Hepatocyte (in vitro differentiated cells): ENCODE measurements at places on chromosomes 6 and 20. TPM values are rescaled to one million over a fixed set of nuclear protein-coding genes. Genes with fewer than 3 reads are reported as not detected.

NKAPL gene
- 0.17 TPM in 1 of 2 replicates, not detected in the other for total RNA-seq

ELOVL2 gene
- total RNA-seq, result 20.8 and 24.8 TPM in 2 replicates

GPR31 gene
- total RNA-seq, result not detected in 2 replicates

FAM209B gene
- total RNA-seq, result not detected in 2 replicates

KCNQ2 gene
- total RNA-seq, result 2.9 and 3.5 TPM in 2 replicates

AVP gene
- total RNA-seq, result 0.67 TPM in 1 of 2 replicates, not detected in the other

GRCh38 chr6:137405806-137406205 lies 88.4 kb downstream of the OLIG3 start:
- H3K4me3 ChIP-seq, result no peak overlapping the region
- H3K27me3 ChIP-seq, result no peaks in the 10 kb centered on the region
- no peak for DNase-seq
- H3K4me1 ChIP-seq, result no peaks in the 10 kb centered on the region
- no peaks in the 10 kb centered on the region for H3K36me3 ChIP-seq
- no peak overlapping the region for H3K27ac ChIP-seq

DNA sequence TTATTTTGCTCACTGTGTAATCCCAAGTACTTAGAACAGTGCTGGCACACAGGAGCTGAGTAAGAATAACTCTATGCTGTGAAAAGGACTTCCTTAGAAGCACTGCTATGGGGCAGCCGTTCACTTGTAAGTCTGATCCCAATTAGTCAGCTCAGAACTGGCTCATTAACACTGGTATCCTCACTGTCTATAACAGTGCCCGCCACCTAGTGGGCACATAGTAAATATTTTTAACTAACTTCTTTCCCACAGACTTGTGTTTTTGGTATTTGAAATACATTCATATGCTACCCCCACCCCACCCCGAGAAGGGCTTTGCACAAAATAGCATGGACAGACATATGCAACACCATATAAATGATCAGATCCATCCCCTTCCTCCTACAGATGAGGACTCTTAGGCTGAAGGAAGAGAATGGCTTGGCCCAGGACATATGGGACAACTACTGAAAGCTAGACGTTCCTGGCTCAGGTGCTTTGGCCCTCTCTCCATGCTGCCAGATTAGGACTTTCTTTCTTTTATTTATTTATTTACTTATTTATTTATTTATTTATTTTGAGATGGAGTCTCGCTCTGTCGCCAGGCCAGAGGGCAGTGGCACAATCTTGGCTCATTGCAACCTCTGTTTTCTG lies 47.1 kb downstream of the DST start:
- no peaks in the 10 kb centered on the region for H3K36me3 ChIP-seq
- H3K27ac ChIP-seq, result no peak overlapping the region
- no peaks in the 10 kb centered on the region for H3K4me1 ChIP-seq
- H3K4me3 ChIP-seq, result no peak overlapping the region

DNA sequence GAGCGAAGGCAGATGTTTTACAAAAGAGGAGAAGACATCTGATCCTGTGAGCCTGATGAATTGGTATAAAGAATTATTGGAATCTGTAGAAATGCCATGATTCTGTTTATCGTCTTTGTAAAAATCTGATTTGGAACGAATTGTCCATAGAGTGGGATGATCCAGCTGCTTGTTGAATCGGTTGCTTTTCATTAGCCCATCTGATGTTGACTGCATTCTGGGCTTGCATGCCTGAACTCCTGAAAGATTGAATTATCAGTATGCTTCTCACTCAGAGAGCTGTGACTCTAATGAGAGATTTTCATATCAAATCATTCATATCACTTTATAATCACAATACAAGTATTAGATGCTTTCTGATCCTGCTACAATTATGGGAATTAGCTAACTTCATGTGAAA lies 100.6 kb downstream of the KLHL32 start:
- H3K27me3 ChIP-seq, result no peaks in the 10 kb centered on the region
- no peaks in the 10 kb centered on the region for H3K4me1 ChIP-seq
- no peak for DNase-seq
- no peak overlapping the region for H3K4me3 ChIP-seq
- H3K36me3 ChIP-seq, result no peaks in the 10 kb centered on the region

DNA sequence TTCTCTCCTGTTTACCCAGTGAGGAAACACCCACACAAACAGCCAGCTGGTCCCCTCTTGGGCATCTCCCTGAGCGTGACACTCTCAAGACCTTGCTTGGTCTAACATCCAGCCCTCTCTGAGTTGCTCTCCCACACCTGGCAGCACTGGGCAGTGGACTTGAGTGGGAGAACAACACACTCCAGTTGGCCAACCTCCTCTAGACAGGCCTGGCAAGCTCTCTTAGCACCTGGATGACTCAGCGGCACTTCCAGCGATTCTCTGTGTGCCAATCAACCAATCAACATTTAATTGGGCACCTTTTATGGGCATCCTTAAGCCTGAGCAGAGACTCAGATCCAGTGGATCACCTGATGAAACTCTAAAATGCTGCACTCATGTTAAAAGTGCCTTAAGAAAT lies 76.6 kb upstream of the QKI start:
- no peaks in the 10 kb centered on the region for H3K4me1 ChIP-seq
- H3K4me3 ChIP-seq, result no peak overlapping the region
- no peak for DNase-seq
- H3K27me3 ChIP-seq, result no peaks in the 10 kb centered on the region

DNA sequence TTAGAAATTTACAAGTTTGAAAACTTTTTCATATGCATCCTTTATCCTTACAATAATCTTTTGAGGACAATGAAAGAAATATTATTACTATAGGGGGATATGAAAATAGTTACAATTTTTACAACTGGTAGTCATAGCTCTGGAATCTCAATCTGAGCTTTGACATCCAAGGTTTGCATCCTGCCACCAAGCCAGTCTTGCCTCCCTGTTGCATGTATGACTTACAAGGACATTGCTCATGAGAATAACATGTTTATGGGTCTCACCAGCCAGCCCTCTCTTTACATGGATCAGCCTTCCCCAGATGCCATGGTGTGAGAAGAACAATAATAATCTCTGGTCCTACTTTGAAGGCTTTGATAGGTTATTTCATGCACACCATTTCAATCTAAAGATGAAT lies 67.5 kb downstream of the THEMIS start:
- no peak overlapping the region for H3K4me3 ChIP-seq
- DNase-seq, result no peak
- H3K36me3 ChIP-seq, result no peaks in the 10 kb centered on the region
- no peaks in the 10 kb centered on the region for H3K4me1 ChIP-seq
- no peaks in the 10 kb centered on the region for H3K27me3 ChIP-seq
- H3K27ac ChIP-seq, result no peak overlapping the region

- no peak overlapping the region for H3K4me3 ChIP-seq
- DNase-seq, result no peak
- H3K27me3 ChIP-seq, result no peaks in the 10 kb centered on the region
- H3K4me1 ChIP-seq, result no peaks in the 10 kb centered on the region
These were observed 98.1 kb downstream of the YTHDF1 start for GRCh38 chr20:63117661-63118302.

- no peak overlapping the region for H3K4me3 ChIP-seq
- DNase-seq, result peak; percentile 9
- H3K36me3 ChIP-seq, result no peaks in the 10 kb centered on the region
- H3K27me3 ChIP-seq, result no peaks in the 10 kb centered on the region
- peak overlapping the region; percentile 76 for H3K27ac ChIP-seq
- H3K4me1 ChIP-seq, result peaks cover 27% of the 10 kb centered on the region
These were observed 4.4 kb downstream of the PYGB start for GRCh38 chr20:25252230-25252651.

GRCh38 chr6:111113336-111114086 lies 26.2 kb downstream of the SLC16A10 start:
- H3K27ac ChIP-seq, result peak overlapping the region; percentile 72
- DNase-seq, result peak; percentile 52
- H3K36me3 ChIP-seq, result no peaks in the 10 kb centered on the region
- H3K4me1 ChIP-seq, result peaks cover 10% of the 10 kb centered on the region

- H3K27me3 ChIP-seq, result peaks cover 5% of the 10 kb centered on the region
- H3K4me1 ChIP-seq, result no peaks in the 10 kb centered on the region
- no peaks in the 10 kb centered on the region for H3K36me3 ChIP-seq
- no peak overlapping the region for H3K27ac ChIP-seq
- no peak for DNase-seq
These were observed 91.5 kb upstream of the RPS6KA2 start for GRCh38 chr6:166718516-166718915.

- DNase-seq, result no peak
- H3K36me3 ChIP-seq, result no peaks in the 10 kb centered on the region
- no peaks in the 10 kb centered on the region for H3K4me1 ChIP-seq
- H3K27me3 ChIP-seq, result no peaks in the 10 kb centered on the region
These were observed 52.8 kb downstream of the UST start for GRCh38 chr6:148799647-148800046.

GRCh38 chr6:68192988-68193387 lies 442.1 kb upstream of the ADGRB3 start:
- no peaks in the 10 kb centered on the region for H3K27me3 ChIP-seq
- H3K4me3 ChIP-seq, result no peak overlapping the region
- H3K36me3 ChIP-seq, result no peaks in the 10 kb centered on the region
- no peak for DNase-seq

GRCh38 chr6:163759542-163759941 lies 345.0 kb downstream of the QKI start:
- no peak overlapping the region for H3K27ac ChIP-seq
- H3K27me3 ChIP-seq, result no peaks in the 10 kb centered on the region
- DNase-seq, result no peak
- H3K4me1 ChIP-seq, result no peaks in the 10 kb centered on the region
- H3K36me3 ChIP-seq, result no peaks in the 10 kb centered on the region

DNA sequence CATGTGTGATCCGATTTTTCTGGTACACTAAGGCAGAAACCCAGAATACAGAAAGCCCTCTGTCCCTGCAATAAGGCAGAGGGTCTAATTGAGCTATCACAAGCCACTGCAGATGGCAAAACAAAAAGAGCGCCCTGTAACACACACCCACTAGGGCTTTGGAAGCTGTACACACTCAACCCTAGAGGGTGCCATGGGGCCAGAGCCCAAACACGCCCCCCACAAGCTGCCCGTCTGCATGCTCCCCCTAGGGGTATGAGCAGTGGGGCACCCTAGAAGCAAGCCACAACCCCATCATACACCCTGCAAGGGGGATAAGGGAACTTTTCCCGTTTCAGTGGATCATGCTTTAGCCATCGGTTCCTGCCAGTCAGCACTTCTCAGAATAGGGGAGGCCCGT lies 62.2 kb upstream of the PDE10A start:
- H3K27ac ChIP-seq, result no peak overlapping the region
- H3K4me1 ChIP-seq, result peaks cover 3% of the 10 kb centered on the region
- DNase-seq, result no peak
- no peak overlapping the region for H3K4me3 ChIP-seq
- no peaks in the 10 kb centered on the region for H3K36me3 ChIP-seq
- H3K27me3 ChIP-seq, result no peaks in the 10 kb centered on the region

- no peak for DNase-seq
- no peaks in the 10 kb centered on the region for H3K36me3 ChIP-seq
- H3K4me3 ChIP-seq, result no peak overlapping the region
- no peaks in the 10 kb centered on the region for H3K4me1 ChIP-seq
These were observed 191.2 kb downstream of the SYNDIG1 start for GRCh38 chr20:24660651-24661050.

- DNase-seq, result no peak
- no peaks in the 10 kb centered on the region for H3K4me1 ChIP-seq
- no peaks in the 10 kb centered on the region for H3K27me3 ChIP-seq
- no peak overlapping the region for H3K4me3 ChIP-seq
These were observed 87.5 kb downstream of the CRYBG1 start for GRCh38 chr6:106448000-106448426.

DNA sequence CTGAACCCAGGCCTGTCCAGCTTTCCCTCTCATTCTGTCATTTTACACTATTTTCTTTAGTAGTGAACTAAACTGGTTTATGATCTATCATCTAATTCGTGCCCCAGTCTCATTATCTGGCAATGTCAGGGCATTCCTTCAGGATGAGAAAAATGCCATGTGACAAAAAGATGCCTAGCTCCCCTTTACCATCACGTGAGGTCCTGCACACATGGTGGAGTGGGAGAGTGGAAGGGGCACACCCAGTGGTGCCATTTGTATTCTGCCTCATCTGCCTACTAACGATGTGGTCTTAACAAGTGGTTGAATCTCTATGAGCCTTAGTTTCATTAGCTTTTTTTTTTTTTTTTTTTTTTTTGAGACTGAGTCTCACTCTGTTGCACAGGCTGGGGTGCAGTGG lies 41.2 kb downstream of the CDC5L start:
- no peaks in the 10 kb centered on the region for H3K27me3 ChIP-seq
- no peaks in the 10 kb centered on the region for H3K36me3 ChIP-seq
- no peak for DNase-seq
- no peak overlapping the region for H3K27ac ChIP-seq
- H3K4me1 ChIP-seq, result peaks cover 14% of the 10 kb centered on the region

GRCh38 chr20:61502433-61502832 lies 250.4 kb downstream of the CDH4 start:
- no peaks in the 10 kb centered on the region for H3K4me1 ChIP-seq
- H3K27ac ChIP-seq, result no peak overlapping the region
- no peak overlapping the region for H3K4me3 ChIP-seq

DNA sequence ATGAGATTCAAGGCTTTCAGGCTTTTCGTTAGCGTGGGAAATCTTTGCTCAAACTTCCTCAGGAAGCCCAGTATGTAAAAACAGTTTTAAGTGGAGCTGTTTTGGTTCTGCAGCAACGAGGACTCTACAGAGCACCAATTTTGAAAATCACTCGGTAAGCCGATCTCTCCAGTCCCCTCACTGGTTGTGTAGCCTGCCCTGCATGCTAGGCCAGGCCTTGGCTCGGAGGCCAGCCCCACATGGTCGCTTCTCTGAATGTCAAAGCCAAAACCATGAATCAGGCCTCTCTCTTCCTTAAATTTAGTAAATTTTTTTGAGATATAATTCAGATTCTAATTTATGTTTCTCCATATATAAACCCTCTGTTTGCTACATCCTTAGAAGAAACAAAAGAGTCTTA lies 108.0 kb downstream of the CHD6 start:
- no peaks in the 10 kb centered on the region for H3K36me3 ChIP-seq
- no peak overlapping the region for H3K4me3 ChIP-seq
- DNase-seq, result no peak

GRCh38 chr6:63926258-63926780 lies 290.7 kb downstream of the PHF3 start:
- H3K4me3 ChIP-seq, result no peak overlapping the region
- H3K27me3 ChIP-seq, result no peaks in the 10 kb centered on the region
- H3K4me1 ChIP-seq, result no peaks in the 10 kb centered on the region
- no peak for DNase-seq

GRCh38 chr6:1424306-1424927 lies 35.0 kb downstream of the FOXF2 start:
- H3K4me1 ChIP-seq, result no peaks in the 10 kb centered on the region
- peak; percentile 73 for DNase-seq
- H3K27me3 ChIP-seq, result peaks cover 9% of the 10 kb centered on the region
- no peaks in the 10 kb centered on the region for H3K36me3 ChIP-seq

GRCh38 chr6:42249279-42249678 lies 31.6 kb upstream of the MRPS10 start:
- no peak overlapping the region for H3K4me3 ChIP-seq
- H3K4me1 ChIP-seq, result peaks cover 9% of the 10 kb centered on the region
- no peaks in the 10 kb centered on the region for H3K27me3 ChIP-seq
- no peak for DNase-seq
- H3K27ac ChIP-seq, result no peak overlapping the region
